Cardiac septum (tissue), 1 donor: ENCODE measurements at places on chromosomes 2 and 18. TPM values are rescaled to one million over a fixed set of nuclear protein-coding genes. Genes with fewer than 3 reads are reported as not detected.

GRCh38 chr2:173647681-173648311 is 293.1 kb downstream of the CDCA7 start:
- no peak for DNase-seq

DNA sequence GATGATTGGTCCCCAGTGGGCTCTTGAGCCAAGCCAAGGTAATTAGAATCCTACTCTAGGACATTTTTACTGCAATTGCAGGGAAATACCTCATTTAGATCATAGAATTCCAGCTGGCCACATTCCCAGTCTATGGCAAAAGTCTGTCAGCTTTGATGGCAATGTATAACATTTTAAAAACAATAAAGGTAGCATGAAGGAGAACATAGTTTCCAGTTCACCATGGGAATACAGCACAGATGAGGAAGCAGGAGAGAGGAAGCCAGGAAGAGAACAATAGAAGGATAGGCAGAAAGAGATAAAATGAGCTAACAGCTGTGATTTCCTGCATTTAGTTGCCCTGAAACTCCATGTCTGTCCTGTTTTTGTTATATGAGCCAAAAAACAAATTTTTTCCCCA is 897.3 kb upstream of the DDX18 start:
- DNase-seq, result no peak

DNA sequence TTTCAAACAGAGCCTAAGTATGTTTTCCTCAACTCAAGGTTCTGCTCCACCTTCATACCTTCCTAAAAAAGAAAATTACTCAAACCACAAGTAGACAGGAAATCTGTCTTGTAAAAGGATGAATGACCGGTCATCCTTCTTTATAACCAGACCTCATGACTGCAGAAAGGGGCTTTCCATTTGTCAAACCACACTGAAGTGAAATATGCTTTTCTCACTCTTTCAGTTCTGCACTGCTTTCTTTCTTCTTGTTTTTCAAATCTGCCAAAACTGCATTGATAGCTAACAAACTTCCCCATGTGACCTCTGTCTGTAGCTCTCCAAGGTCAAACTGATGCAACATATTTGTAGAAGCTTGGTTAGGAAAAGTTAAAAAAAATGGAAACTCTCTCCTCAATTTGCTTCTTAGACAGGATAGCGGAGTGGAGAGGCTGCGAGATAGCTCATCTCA is 308.9 kb upstream of the CCDC68 start:
- DNase-seq, result no peak

The ARHGAP15 gene
- total RNA-seq, result 6.8 TPM

The MYO1B gene
- total RNA-seq, result 20.8 TPM

DNA sequence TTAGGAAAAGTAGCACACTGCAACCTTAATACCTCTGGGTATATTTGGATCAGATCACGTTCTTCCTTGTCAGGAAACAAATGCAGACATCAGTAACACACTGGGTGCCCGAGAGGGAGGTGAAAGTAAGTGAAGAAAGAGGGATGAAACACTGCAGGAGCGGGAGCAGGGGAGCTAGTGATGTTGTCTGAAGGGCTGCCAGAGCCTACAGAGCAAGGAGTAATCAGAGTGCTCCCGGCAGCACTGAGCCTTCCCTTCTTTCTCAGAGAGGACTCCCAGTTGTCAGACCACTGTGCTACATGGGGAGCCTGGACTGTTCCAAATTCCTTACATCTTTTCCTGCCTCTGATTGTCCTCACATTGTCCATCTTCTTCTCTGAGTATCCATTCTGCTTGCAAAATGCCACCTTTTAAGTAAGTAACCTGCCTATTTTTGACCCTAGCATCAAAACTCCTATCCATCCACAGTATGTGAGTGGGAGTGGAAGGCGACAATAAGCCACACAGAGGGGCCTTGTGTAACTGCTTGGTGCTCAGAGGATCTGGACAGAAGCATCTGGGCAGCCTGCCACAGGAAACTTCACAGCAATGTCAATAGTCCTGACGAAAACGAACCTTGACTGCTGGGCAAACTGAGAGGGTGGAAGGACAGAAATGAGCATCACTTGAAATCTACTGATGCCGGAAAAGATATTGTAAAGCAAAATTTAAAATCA is 10.8 kb upstream of the NAB1 start:
- DNase-seq, result no peak

DNA sequence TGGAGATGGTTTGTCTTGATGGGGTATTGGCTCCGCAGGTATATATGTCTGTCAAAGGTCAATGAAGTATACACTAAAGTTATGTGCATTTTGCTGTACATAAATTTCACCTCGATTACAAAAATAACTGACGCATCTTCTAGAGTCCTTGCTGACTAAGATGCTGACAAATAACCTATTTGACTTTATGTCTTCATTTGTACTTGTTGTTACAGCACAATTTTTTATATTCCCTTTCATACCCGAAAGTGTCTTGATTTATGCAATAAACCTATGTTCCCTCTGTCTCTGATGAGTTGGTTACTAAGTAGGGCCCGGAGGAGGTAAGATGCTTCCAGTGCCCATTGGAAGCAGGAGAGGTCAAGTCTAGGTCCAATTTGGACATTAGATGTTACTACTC is 93.5 kb downstream of the COPS8 start:
- no peak for DNase-seq

The GALNT14 gene
- total RNA-seq, result 0.48 TPM

DNA sequence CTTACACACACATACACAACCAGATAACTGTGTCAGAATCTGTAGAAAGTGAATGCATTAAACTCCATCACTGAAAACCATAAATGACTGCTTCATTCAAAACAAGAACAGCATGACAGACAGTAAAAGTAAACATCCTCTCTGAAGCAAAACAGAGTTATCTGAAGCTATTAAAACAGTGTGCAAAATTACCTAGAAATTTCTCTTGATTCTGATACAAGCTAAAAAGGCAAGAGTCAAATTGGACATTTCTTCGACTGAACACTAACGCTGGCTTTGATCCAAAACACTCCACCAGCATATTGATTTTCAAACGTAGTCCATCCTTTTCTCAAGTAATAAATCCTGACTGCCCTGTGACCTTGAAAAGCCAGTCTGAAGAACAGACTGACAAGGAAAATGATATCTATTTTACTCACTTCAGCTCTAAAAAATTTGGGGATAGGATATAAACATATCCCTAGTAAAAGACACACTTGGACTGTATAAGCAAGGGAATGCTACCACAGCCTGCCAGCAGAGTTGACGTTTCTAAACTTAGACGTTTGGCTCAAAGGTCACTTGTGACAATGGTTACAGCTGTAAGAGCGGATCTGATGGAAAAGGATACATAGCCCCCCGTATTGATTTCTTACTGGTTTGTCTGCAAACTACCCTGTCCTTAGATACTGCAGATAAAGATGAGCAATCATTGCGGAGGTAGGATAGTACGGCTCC is 128.9 kb upstream of the ITGB6 start:
- no peak for DNase-seq

DNA sequence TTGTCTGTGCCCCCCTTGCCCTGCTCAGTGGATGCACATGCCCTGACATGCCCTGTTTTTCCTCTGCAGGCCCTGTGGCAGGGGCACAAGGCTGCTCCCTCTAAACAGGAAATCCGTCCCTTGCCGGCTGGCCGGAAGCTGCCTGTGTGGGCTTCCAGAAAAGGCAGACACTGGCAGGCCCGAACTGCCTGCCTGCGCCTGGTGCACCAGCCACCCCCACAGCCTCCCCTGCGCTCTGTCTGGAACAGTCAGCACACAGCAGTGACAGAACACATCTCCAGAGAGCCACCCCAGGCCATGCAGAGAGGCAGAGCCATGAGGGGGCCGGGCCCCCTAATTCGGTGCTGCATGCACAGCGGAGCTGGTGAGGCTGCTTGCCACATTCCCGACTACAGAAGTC is 33.5 kb downstream of the LOXHD1 start:
- DNase-seq, result no peak

DNA sequence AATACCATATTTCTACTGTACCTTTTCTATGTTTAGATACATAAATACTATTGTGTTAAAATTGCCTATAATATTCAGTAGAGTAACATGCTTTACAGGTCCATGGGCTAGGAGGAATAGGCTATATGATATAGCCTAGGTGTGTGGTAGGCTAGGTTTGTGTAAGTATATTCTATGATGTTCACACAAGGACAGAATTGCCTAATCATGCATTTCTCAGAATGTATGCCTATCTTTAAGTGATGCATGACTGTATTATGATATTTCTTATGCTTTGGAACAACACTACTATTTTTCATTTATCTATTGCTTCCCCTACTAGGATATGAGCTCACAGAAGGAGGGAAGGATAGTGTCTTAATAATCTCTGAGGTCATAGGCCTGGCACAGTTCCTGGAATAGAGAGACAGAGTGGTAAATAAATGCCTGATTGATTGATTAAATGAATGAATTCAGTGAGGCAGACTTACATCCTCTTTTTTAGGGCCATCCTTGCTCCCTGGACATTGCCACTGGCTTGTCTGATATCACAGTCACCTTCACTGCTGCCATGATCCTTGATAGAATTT is 121.0 kb downstream of the MYO3B start:
- no peak for DNase-seq

The SPATA3 gene
- total RNA-seq, result not detected

- no peak for DNase-seq
These were observed 627 bp upstream of the KIF3C start for GRCh38 chr2:25982968-25983280.

DNA sequence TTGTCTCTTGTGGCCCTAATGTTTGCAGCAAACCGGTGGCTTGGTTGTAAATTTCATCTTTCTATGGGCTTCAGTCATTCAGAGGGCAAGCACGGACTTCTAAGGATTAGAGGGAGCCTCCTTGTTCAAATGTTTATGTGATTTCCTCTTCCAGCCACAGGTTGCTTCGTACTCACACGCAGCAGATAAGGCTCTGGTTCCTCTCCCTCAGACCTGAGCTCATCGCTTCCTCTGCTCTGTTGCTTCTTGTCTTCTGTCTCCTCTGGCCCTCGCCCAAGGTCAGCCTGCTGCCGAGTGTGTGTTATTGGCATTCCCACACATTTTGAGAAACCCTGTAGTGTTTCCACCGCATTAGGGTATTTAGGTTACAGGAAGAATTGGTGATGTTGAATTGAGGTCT is 44.0 kb downstream of the MYL12B start:
- DNase-seq, result no peak

DNA sequence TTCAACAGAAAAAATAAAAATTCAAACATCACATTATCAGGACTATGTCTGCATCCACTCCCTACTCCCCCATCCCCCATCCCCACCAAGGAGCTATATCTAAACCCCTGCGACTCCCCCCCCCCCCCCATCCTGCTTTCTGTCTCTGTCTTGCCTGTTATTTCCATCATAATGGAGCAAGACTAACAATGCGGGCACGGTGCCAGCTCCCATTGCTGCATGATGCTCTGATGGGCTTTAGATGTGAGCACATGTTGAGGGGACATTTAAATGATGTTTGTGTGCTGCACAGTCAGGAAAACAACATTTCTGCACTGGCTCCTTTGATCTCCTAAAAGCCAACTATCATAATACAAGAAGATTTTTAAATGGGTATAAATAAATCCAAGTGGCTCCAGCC is 644.2 kb upstream of the SETBP1 start:
- DNase-seq, result no peak

The UNC80 gene
- 2.1 TPM for total RNA-seq

The AAMP gene
- total RNA-seq, result 56.3 TPM

DNA sequence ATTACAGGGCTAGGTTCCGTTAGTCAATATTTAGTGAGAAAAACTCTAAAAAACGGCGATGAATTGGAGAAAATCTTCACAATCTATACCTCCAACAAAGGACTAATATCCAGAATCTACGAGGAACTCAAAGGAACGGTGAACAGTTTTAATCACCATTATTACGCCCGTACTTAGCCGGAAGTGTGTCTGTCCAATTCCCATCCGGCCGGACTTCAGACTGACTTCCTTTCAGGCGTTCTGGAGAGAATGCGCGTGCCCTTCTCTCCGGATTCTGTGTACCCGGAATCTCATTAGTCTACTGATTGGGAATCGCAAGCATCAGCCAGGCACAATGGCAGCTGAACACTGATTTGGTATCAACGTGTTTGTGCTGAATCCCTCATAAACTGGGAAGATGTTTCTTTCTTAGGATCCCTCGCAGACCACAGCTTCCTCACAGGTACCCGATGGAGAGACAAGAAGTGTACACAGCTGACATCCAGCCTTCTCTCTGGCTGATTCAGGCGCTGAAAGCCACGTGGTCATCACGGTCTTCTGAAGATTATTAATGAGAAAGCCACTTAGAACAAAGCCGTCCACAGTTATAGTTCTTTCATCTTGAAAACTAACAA is 239.9 kb downstream of the ZNF516 start:
- DNase-seq, result no peak

DNA sequence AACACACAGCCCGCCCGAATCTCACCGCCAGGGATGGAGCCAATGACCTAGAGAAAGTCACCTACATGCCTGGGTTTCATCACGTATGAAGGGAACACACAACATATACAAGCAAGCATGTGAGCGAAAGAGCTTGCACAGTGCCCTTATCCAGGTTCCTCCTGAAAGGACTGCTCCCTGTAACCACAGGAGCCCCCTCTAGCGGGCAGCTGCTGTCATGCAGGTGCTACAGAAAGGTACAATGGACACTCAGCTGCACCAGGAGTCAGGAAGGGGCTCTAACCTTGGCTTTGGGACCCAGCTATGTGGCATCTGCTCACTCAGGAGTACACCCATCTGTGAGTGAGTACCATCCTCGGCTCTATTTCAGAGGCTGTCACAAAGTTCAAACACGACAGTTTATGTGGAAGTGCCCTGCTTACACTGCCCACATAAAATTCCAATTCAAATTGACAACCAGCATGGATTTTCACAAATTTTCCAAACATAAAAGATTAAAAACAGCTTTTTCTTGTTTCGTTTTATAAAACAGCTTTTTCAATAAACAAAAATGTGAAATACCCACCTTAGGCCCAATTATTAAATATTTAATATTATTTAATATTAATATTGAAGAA is 3.5 kb downstream of the NDUFA10 start:
- no peak for DNase-seq

GRCh38 chr2:158725441-158725891 is 69.7 kb upstream of the DAPL1 start:
- DNase-seq, result peak; percentile 71
